ENCODE measurements at places on chromosomes 16 and 17. TPM values are rescaled to one million over a fixed set of nuclear protein-coding genes. Genes with fewer than 3 reads are reported as not detected.

DNA sequence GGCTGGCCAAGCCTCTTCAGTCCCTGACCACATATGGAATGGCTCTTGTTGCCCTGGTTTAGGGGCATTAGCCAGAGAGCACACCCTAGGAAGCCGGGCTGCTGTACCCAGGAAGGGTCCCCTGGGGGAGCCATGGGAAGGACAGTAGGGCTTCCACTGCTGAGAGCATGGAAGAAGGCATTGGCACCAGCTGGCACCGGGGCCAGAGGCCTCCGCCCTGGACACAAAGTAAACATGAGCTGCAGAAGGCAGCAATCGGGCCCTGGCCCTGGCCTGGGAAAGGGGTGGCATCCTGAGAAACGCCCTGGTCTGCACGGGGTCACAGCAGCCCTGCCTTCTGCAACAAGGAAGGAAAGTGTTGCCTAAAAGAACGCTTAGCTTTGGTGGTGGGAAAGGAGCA is 49.4 kb downstream of the VAC14 start:
- H3K27ac ChIP-seq, result peak overlapping the region; percentile 86
- peaks cover 8% of the 10 kb centered on the region for H3K36me3 ChIP-seq
- H3K4me1 ChIP-seq, result peaks cover 70% of the 10 kb centered on the region

GRCh38 chr16:69838489-69838888 is 76.4 kb downstream of the WWP2 start:
- peaks cover 26% of the 10 kb centered on the region for H3K4me1 ChIP-seq
- peaks cover 26% of the 10 kb centered on the region for H3K36me3 ChIP-seq
- H3K27ac ChIP-seq, result no peak overlapping the region
- no peak overlapping the region for H3K4me3 ChIP-seq
- no peaks in the 10 kb centered on the region for H3K27me3 ChIP-seq

DNA sequence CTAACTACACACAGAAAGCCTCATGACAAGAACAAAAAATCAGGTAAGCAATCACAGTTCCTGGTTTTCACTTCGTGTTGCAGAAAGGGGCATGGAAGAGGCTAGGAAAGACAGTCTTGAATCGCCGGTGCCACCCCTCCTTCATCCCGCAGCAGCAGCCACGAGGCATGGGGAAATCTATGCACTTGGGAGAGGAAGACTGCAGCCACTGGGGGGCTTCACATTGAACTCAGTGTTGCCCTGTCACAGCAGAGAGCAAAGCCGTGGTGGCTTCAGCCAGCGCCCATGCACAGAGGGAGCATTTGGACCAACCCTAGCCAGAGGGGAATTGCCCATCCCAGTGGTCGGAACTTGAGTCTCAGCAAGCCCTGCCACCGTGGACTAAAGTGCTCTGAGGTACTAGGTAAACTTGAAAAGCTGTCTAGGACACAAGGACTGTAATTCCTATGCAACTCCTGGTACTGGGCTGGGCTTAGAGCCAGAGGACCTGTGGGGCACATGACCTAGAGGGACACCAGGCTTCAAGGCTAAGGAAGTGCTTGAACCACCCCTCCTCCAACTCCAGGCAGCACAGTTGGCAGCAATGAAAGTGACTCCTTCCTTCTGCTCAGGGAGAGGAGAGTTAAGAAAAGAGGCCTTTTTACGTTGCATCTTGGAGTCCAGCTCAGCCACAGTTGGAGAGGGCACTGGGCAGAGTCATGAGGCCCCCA is 35.2 kb upstream of the ATP2C2 start:
- peak overlapping the region; percentile 52 for H3K27ac ChIP-seq
- H3K36me3 ChIP-seq, result peaks cover 2% of the 10 kb centered on the region
- H3K4me1 ChIP-seq, result no peaks in the 10 kb centered on the region

- no peaks in the 10 kb centered on the region for H3K36me3 ChIP-seq
- H3K27ac ChIP-seq, result no peak overlapping the region
- no peak overlapping the region for H3K4me3 ChIP-seq
- DNase-seq, result no peak
- H3K27me3 ChIP-seq, result no peaks in the 10 kb centered on the region
Observed at GRCh38 chr17:76633628-76634328, 9.8 kb downstream of the ST6GALNAC1 start.

CAVIN1 gene
- total RNA-seq, result 406 TPM

MYO19 gene
- total RNA-seq, result 34.8 TPM

GDPD3 gene
- 7.7 TPM for total RNA-seq

DNA sequence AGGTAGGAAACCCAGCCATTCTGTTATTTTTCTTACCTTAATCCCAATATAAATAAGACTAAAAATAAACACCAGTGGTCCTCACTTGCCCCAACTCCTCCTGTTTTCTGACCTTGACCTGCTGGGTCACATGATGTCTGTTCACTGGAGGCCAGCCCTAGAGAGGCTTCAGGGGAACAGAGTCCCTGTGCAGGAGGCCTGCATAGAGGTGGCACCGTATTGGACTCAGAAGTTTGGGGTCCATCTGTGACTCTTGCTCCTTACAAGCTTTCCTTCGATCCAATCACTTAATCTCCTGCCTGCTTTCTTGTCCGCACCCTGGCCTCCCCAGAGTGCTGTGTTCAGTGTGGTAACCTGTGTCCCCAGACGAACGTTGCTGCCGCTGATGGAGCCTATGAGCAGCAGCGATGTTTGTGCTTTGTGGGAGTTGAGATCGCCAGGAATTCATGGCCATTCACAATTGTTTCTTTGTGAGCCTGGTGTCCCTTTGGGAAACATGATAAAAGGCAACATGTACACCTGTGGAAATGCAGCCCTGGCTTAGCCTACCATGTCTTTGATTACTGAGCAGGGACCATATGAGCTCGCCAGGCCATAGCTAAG is 4.7 kb downstream of the IGSF6 start:
- H3K4me1 ChIP-seq, result peaks cover 19% of the 10 kb centered on the region
- no peak for DNase-seq
- no peak overlapping the region for H3K4me3 ChIP-seq
- no peaks in the 10 kb centered on the region for H3K27me3 ChIP-seq
- H3K36me3 ChIP-seq, result no peaks in the 10 kb centered on the region

DNA sequence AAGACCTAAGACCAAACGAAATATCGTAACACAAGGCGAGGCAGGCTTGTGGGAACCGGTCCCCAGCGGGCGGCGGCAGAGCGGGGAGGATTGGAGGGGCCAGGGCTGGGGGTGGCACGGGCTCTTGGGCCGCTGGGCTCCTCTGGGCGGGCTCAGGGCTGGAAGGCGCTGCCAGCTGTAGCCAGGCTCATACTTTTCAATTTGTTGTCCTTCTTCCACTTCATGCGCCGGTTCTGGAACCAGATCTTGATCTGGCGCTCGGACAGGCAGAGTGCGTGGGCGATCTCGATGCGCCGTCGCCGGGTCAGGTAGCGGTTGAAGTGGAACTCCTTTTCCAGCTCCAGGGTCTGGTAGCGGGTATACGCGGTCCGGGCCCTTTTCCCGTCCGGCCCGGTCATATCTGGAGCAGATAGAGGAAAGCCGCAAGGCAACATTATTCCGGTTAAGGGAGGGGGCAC is 1.5 kb downstream of the HOXB5 start:
- no peaks in the 10 kb centered on the region for H3K36me3 ChIP-seq
- H3K4me3 ChIP-seq, result peak overlapping the region; percentile 50
- peak overlapping the region; percentile 90 for H3K27ac ChIP-seq
- DNase-seq, result peak; percentile 79

FBXL19 gene
- total RNA-seq, result 40.9 TPM

- H3K36me3 ChIP-seq, result no peaks in the 10 kb centered on the region
- H3K27me3 ChIP-seq, result no peaks in the 10 kb centered on the region
- no peaks in the 10 kb centered on the region for H3K4me1 ChIP-seq
- no peak overlapping the region for H3K27ac ChIP-seq
Observed at GRCh38 chr16:66238696-66239095, 127.8 kb upstream of the CDH5 start.

DNA sequence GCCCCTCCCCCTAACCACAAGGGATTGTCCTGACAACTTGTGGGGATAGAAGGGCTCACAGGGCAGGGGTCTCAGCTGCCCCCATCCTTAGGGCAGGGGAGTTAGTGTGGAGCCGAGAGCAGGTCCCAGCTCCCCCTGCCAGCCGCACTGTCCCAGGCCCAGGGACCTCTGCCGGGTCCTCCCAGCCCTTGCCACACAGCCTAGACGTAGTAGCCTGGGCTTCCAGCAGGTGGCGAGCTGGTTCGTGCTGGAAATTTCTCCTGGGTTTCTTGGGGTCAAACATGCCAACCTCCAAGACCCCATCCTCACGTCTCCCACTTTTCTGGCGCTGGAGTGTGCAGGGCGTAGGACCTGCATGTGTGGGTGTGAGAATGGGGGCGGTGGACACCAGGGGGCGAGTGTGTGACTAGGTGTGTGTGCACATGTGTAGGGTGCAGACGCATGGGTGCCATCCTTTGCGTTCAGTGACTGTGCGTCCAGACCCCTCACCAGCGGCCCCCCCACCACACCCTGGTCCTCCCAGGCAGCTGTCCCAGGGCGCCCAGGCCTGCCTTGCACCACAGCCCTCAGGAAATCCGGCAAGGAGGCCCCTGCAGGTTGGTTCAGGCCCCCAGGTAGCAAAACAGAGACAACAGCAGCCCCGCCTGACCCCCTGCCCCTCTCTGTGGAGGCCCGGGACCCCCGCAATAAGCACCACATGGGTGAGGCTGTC is 29.5 kb downstream of the SBK1 start:
- no peak for DNase-seq
- H3K27ac ChIP-seq, result no peak overlapping the region
- H3K4me1 ChIP-seq, result peaks cover 3% of the 10 kb centered on the region
- no peak overlapping the region for H3K4me3 ChIP-seq

TBC1D3H gene
- total RNA-seq, result not detected

DNA sequence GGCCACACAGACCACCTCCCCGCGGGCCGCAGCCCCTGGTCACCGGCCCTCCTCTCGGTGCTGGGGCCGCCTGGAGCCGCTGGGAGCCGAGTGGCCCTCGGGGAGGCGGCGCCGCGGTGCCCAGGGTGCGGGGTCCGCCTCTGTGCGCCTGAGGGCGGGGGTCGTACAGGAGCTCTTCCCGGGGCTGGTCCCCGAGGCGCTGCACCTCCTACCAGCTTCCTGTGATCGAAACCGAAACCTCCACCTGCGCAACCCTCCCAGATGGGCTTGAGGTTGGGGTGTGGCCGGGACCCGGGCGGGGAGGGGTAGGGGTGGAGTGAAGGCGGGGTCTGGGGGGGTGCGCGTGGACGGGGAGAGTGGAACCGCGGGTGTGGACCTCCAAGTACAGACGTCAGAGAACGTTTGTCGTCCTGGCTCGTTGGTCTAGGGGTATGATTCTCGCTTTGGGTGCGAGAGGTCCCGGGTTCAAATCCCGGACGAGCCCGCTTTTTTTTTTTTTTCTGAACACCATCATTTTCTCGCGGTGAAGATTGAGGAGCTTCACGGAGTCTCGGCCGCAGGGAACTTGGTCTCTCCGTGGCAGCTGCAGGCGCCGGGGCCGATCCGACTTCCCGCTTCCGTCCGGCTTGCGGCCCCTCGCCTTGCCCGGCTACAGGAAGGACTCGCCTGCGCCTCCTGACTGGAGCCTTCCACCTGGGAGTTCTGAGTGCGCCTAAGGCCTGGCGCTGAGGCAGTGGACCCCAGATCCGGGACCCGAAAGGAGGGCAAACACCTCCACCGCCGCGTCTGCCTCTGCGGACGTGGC is 23.9 kb downstream of the ZNF213 start:
- peak overlapping the region; percentile 84 for H3K27ac ChIP-seq
- no peaks in the 10 kb centered on the region for H3K36me3 ChIP-seq
- peaks cover 16% of the 10 kb centered on the region for H3K4me1 ChIP-seq
- peak; percentile 93 for DNase-seq

GRCh38 chr17:73782641-73783381 is 138.6 kb upstream of the SDK2 start:
- H3K27ac ChIP-seq, result no peak overlapping the region
- H3K36me3 ChIP-seq, result no peaks in the 10 kb centered on the region
- no peak overlapping the region for H3K4me3 ChIP-seq
- no peaks in the 10 kb centered on the region for H3K4me1 ChIP-seq
- no peaks in the 10 kb centered on the region for H3K27me3 ChIP-seq
